Left ventricle myocardium inferior (tissue), 1 donor: ENCODE measurements at places on chromosomes 1 and 21. TPM values are rescaled to one million over a fixed set of nuclear protein-coding genes. Genes with fewer than 3 reads are reported as not detected.

GRCh38 chr1:24441996-24442668, 26.5 kb downstream of the NIPAL3 start:
- DNase-seq, result no peak

DNA sequence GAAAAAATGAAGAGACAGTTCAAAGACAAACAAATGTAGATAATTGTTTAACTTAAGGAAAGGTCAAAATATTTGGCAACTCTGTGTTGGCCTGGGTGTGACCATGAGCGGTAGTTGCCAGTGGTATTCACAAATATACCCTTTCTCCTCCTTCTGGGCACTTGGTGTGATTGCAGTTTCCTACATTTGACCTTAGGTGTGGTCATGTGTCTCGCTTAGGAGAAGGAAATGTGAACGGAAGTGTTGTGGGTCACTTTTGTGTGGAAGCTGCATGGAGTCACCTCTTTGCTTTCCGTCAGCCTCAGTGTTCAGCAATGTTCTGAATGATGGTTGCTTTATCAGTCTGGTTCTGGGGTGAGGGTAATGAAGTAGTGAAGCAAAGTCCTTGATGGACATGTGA, 3.4 kb upstream of the PCSK9 start:
- DNase-seq, result no peak

GRCh38 chr1:204076891-204077290, 4.0 kb downstream of the SOX13 start:
- DNase-seq, result no peak

DNA sequence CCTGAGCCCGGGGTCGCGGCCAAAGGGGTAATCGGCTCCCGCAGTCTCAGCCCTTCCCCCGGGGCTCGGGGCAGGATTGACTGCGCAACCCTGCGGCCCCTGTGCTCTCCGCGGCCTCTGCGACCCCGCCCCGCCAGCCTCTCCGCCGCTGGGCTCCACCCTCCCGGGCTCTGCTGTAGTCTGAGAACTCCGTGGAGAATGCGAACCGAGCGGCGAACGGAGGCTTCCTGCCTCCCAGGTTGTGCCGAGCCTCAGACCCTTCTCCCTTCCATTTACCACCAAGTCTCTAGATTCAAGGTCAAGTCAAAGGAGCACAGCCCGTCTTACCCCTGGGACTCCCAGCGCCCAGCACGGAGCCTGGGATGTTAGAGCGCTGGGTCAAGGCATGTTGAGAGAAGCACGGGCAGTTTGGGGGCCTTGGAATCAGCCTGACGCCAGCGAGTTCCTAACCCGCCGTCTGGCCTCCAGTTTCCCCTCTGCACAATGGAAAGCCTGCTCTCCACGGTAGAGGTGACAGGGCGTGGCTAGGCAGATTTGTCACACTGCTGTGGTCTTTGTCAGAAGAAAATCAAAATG, 3.0 kb downstream of the ATP2B4 start:
- DNase-seq, result peak; percentile 82

DNA sequence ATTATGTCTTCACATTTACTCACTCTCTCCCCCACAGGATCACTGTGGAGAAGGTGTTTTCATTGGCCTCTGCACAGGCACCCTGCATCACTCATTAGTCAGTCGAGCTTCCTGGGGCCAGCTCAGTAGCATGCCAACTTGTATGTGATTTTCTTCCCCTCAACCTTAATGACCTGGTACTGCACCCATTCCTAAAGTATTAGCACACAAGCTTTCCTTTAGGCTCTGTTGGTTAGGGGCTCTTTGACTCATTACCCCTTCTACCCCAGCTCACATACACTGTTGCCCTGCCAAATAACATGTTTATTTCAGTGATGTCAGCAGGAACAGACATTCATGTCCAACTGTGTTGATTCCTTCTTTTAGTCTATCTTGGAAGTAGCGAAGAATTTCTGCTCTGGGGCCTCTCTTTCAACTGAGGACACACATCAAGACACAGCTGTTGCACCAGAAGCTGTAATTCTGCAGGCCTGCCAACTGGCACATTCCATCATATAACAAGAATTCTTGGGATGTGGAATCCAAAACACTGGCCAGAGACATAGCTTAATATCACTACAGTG, 603.5 kb upstream of the ADAMTS5 start:
- peak; percentile 65 for DNase-seq

INTS11 gene
- total RNA-seq, result 70.1 TPM
